ENCODE measurements at places on chromosomes 2 and 18.
A peak's percentile ranks its signal among the peaks of the same experiment; 100 is the strongest.

- peak; percentile 84 for DNase-seq
Observed at GRCh38 chr2:182818925-182819324, 47.5 kb downstream of the FRZB start.

DNA sequence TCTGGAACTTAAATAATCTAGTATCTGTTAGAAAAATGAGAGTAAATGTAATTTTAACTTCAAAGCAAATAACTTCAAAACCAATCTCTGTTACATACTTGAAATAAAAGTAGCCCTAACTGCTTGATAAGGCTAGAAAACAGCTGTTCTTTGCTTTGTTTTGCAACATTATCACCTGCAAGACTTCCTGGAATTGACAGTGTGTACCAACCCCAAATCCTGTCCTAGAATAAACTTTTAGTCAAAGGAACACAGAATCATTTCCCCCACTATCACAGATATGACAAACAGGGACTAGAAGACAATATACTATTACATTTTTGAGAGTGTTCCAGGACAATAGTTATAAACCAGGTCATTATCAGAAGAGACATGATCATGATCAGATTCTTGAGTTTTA is 105.3 kb upstream of the PGAP1 start:
- DNase-seq: no peak

DNA sequence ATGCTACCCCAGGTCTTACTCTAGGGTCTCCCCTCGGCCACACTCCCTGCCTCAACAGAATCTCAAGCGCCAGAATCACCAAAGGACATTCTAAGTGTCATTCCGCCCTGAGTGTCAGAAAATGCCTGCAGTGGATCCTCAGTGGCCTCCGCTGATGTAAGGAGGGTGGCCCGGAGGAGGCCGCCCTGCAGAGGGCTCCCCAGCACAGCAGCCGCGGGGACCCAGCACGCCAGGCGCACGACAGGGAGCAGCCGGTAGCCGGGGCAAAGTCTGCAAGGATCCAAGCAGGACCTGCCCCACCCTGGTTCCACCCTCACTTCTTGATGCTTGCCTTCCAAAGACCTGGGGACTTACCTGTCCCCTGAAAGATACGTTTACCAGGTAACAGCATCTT is 54.2 kb upstream of the ID2 start:
- no peak for DNase-seq

DNA sequence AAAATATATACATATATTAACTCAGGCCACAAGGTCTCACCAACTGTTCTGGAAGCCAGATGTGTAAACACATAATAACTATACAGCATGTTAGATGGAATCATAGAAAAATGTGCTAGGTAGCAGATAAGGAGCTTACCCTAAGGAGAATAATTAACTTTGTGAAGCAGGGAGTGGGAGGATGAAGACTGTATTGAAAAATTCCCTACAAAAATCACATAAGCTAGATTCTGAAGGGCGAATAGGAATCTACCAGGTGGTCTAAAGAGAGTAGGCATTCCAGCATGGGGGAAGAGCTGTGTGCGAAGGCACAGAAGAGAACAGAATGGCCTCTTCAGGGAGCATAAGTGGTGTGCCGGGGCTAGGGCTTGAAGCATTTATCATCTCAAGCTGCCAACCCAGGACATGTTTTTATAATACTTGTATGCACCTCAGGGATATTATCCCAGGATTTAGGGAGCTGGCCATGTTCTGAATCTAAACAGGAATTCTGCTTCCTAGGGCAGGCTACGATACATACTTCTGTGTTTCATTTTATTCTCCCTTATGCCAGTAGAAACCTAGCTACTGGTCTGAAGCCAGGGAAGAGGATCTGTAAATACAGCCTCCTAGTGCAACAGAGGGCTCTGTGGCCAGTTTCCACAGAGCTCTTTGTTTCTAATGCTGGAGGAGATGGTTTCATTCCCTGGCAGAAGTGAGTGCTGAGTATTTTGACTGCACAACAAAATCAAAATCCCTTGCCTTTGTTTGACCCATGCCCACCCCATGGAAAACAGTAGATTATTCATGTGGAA is 56.7 kb downstream of the NEMP2 start:
- no peak for DNase-seq

- DNase-seq: no peak
Observed at GRCh38 chr2:241862093-241862492, 3.4 kb upstream of the PDCD1 start.

GRCh38 chr2:239619369-239619768 is 218.5 kb upstream of the HDAC4 start:
- no peak for DNase-seq

DNA sequence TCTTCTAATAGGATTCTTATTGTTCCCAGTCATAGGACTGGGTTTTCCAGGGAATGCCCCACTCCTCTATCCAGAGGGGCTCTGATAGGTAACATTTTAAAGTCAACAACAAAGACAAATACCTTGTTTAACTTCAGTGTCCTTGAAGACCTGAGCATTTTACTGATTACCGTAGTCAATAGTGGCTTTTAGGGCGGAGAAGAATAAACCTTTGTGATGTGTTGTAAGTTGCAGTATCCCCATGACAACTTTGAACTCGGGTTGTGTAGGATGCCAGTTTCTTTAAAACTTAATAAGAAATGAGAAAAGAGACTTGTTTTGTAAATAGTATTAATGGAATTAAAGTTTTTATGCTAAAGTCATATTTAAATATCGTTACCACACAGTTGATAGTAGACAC is 6.0 kb downstream of the GATA6 start:
- no peak for DNase-seq

GRCh38 chr18:13525381-13526029 is 200.9 kb downstream of the FAM210A start:
- DNase-seq: no peak

DNA sequence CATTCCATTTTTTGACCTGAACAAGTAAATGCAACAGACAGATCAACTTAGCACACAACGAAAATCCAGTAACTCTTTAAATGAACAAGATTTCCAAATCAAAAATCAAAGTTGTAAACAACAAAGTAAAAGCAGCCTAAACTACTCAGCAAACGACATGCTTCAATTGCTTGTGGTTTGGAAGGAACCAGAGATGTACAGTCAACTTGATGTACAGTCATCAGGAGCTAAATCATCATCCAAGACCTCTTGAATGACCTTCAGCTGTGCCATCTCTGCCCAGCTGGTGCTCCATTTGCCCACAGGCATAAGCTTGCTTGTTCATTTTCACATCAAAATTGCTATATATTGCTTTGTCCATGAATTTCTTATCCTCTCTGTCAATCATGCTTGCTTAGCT is 109.8 kb downstream of the UPP2 start:
- no peak for DNase-seq

GRCh38 chr2:177322801-177323261 is 58.3 kb upstream of the NFE2L2 start:
- DNase-seq: no peak

- no peak for DNase-seq
Observed at GRCh38 chr2:36307441-36307840, 48.1 kb upstream of the CRIM1 start.

- no peak for DNase-seq
Observed at GRCh38 chr18:70158992-70159717, 46.3 kb downstream of the RTTN start.

GRCh38 chr2:17636257-17636656 is 95.8 kb downstream of the VSNL1 start:
- no peak for DNase-seq

- no peak for DNase-seq
Observed at GRCh38 chr2:230781130-230781797, 68.6 kb downstream of the CAB39 start.

GRCh38 chr2:238846378-238846627 is 1.6 kb upstream of the TWIST2 start:
- no peak for DNase-seq

- no peak for DNase-seq
Observed at GRCh38 chr18:60146220-60146960, 226.2 kb downstream of the MC4R start.

DNA sequence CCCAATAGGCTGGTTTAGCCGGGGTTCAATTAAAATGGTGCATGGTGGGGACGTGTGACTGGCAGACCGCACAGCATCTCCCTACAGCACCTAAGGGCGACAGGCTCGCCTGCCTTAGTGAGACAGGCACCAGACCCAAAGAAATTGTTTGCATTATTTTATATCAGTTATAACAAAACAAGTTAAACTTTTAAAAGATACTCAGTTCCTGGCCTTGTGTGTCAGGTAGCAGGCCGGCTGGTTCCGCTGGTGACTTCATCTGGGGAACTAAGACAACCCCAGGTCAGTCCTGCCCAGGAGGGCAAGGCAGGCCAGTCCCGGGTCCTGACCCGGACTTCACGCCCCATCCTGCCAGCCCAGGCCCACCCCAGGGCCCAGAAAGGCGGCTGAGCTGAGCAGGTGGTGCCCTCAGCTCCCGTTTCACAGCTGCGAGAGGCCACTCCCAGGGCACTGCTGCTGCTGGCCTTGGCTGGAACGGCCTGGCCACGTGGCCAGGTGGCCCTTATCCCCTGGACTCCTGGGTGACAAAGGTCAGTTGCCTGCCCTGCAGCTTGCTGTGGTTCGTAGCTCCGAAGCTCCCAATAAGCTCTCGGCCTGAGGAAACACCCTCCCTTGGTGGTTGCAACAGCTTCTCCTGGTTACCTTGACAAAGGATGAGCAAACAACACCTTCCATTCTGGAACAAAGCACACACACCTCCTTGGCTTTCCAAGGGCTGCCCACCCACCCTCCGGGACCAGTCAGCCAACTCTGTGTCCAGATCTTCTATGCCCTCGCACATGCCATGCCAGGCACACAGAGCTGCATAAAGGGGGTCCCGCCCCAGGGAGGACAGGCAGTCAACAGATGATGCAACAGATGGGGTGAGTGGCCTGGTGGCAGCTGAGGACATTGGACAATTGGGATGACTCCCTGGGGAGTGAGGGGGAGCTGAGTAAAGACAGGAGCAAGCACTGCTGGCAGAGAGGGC is 11.3 kb upstream of the AGXT start:
- DNase-seq: no peak

All from NCI-H748 treated with DMSO at 0.1 percent for 48 hours (cell line).